ENCODE measurements at places on chromosomes 11 and 22.

DNA sequence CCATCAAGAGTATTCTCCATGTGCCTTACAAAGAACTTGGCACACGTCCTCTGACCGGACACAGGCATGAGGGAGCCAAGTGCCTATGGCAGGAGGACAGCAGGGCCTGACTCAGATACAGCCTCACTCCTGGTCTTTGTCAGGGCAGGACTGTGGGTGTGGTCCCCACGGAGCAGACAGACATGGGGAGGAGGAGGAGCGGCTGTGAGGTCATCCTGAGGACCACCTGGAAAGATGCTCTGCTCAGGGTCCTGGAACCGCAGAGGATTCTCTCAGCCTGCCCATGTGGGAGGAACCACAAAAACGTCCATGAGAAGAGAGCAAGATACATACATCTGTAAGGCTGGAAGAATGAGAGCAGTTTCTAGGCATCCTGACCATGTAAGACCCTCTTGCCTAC lies 576.3 kb downstream of the BRD1 start:
- DNase-seq: no peak

- DNase-seq: no peak
These were observed 352.3 kb upstream of the B3GAT1 start for GRCh38 chr11:134764367-134764766.

GRCh38 chr11:132559331-132560036 lies 972.8 kb downstream of the OPCML start:
- no peak for DNase-seq

DNA sequence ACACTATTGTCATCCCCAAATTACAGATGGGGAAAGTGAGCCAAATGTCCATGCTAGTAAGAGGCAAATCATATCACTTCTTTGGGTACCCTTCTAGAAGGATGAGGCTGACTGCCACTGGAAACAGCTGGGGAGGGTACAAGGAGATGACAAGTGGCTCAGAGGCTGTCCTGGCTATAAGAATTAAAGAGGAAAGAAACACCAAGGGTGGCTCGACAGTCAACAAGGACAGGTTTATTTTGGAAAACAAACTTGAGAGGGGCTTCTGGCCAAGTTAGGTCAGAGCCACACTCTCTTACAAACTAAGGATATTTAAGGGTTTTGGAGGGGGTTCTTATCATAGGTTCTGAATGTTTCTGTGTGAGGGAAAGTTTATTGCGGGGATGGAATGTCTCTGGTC lies 2.1 kb upstream of the MIF start:
- DNase-seq: no peak
